ENCODE measurements at places on chromosomes 6 and 20.

- no peak for DNase-seq
Observed at GRCh38 chr6:170276369-170277057, 14.4 kb downstream of the DLL1 start.

DNA sequence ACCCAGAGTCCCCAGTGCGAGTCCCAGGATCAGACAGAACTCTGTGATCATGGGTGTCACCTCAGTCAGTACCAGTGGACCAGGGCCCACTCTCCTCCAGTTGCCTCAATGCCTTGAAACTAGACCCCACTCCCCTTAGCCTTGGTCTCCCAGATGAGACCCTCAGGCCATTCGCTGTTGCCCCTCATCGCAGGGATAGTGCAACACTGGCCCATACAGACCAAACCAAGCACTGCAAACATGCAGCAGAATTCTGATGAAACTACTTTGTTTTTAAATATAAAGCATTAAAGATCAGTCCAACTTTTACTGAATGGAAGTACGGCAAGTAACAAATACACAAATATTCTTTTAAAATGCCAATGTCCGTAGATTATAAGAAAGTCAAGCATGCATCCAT lies 101.2 kb upstream of the NT5E start:
- no peak for DNase-seq

DNA sequence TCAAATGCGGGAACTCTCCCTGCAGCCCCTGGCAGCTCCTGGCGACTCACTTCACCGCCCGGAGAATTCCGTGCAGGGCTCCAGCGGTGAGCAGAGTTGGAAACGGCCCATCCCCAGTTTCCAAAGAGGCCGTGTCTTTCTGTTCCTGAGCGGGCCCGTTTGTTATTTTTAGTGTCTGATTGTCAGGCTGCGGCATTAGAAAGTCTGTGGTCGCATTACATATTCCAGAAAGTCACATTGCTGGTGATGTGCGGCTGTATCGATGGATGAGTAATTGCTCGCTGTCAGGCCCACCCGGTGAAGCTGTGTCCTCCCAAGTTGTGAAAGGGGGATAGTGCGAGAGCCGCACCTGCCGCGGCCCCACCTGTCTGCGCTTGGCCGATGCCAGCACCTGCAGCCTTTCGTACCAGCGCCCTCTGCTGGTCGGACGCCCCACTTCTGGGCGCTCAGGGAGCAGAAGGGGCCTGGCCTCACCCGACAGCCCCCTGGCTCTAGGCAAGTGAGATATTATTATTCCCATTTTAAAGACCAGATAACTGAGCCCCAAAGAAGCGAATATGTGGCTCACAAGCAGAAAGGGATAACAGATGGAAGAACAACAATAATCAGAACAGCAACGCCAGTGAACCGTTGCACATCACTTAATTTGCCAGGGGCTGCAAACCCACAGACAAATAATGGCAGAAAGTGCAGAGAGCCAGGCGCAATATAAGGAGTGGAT lies 244.9 kb downstream of the TSHZ2 start:
- peak; percentile 74 for DNase-seq

DNA sequence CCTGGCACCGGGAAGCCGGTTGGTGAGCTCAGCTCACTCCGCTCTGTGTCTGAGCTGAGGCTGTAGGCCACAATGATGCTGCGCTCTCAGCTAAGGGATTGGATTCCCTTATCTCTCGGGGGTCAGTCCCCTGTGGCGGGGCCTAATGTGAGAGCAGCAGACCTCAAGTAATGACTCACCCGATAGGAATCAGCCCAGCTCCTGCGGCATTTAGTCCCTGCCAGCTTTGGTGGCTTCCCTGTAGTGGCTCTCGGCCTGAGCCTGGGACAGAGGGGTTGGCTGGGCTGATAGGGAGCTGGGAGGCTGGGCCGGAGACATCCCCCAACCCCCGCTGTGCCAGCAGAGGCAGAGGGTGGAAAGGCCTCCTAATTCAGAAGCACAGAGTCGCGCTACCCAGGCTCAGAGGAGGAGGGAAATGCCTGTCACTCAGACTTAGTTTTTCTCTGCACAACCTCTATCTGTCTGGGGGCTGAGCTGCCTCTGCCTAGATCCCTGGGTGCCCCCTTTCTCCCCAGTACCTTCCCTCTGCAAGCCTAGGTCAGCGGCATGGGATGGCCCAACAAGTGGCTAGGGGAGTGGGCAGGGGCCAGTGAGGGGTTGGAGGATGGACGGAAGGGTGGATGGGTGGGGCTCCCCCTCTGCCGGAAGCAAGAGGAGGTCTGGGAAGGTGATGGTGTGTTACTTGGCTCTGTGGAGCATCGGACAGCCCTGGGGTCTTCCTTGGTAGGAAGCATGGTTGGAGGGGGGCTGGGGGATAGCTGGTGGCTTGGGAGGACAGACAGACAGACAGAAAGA lies 92.2 kb downstream of the CDH22 start:
- DNase-seq: no peak

GRCh38 chr6:49401063-49401462 lies 62.0 kb downstream of the MMUT start:
- DNase-seq: no peak

- no peak for DNase-seq
Observed at GRCh38 chr20:39269493-39270217, 307.5 kb downstream of the DHX35 start.

DNA sequence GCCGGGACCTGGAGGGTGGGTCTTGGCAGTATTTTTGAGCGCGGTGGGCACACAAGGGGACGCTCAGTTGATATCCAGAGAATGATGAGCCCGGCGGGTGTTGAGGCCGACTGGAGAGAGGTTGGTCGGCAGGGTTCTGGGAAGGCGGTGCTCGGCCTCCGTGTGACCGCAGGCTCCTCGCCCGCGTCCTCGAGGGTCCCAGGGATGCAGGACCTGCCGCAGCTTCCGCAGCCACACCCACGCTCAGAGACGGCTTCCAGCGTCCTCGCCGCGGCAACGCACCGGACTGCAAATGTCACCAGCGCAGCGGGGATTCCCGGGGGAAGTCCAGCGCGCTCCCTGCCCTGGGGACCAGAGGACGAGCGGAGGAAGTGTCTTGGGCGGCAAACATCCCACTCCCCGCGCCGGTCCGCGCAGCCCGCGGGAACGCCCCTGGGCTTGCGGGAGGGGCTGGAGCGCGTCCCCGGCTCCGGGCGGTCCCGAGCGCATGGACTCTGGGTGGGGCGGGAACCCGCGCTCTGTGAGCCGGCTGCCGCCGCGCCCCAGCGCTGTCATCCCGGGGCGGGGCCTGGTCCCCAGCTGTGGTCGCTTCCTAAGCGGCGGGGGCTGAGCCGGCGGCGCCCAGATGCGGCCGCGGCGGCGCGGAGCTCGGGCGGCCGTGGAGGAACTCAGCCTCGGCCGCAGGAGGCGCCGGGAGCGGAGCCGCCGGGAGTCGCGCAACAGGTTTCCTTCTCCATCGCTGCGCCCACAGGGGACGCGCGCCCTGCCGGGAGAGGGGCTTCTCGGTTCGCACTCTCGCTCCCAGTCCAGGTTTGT lies at the start of gene STX11:
Gene STX11 (plus strand): TSS at position 624 of the 816 bp plus-strand sequence. CDS start 36,111 bp downstream, outside the sequence.
- peak; percentile 61 for DNase-seq

DNA sequence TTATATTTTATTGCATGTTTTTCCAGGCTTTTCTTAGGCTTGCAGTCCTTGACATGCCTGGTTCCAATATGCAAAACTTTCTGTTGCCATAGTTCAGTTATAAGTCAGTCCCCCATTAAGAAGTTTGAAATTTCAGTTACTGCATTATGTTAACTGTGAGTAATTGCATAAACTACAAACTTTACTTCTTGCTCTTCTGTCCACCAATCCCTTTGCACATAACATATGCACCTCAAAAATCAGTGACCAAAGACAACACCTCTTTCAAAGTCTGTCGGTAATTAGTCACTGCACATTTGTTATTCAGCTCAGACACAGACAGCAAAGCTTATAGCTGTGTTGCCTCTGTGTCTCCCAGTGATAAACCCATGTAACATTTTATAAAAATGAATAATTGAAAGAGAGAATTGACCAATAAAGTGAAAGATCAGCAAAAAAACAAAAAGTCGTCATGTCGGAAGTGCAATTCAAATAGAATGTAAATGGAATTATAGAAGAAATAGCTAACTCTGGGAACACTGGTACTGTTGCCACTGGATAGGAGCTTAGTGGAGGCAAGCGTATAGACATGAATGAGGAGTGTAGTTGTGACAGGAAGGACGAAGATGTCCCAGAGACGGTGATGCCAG lies 50.3 kb upstream of the BTBD3 start:
- no peak for DNase-seq

DNA sequence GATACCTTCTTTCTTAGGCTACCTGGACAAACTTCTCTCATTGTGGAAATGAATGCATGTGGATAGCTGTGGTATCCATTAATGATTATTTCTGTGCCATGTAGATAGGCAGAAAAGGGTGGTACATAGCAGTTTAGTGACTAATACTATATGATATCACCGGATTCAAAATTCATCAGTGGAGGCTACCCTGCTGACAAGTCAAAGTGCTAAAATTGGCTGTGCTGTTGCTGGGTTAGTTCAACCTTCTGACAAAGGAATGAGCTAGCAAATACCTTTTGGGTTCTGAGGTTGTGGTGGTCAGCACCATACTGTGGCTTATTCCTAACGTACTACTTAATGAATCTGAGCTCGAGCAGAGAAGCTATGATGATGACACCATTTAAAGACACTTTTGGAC lies 109.1 kb downstream of the TFAP2B start:
- no peak for DNase-seq

GRCh38 chr20:62118113-62119043 lies 3.9 kb upstream of the LSM14B start:
- DNase-seq: no peak

DNA sequence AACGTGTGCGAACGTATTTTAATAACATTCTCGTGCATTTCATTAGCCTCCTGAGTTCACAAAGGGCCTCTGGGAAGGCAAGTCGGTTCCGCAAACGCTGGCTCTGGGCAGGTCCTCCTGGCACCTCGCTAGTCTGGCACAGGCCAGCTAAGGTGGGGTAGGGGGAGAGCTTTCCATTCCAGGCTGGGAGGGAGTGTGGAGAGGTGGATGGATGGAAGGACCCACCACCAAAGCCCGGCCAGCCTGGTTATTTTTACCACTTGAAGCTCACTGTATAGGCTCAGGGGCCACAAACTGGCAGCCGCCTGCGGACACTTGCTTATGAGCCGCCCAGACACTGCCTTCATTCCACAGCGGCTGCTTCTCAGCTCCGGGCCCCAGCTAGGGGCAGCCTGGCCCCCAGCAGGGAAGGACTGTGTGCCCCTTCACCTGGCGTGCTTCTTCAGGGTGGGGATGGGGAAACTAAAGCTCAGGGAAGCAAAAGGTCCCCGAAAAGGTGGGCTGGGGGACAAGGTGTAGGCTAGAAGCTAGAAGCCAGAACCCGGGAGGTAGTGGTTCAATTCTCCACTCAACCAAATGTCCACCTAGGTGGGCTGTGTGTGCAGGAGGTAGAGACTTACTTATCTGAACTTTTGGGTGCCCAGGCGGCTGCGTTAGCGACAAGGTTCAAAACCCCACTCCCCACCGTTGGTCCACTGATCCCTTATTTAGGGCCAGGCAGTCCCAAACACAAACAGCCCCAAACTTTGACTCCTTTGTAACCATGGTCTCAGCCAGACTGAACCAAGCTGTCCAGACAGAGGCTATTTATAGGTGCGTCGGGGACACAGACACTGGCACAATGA lies 1.7 kb downstream of the PMEPA1 start:
- no peak for DNase-seq

DNA sequence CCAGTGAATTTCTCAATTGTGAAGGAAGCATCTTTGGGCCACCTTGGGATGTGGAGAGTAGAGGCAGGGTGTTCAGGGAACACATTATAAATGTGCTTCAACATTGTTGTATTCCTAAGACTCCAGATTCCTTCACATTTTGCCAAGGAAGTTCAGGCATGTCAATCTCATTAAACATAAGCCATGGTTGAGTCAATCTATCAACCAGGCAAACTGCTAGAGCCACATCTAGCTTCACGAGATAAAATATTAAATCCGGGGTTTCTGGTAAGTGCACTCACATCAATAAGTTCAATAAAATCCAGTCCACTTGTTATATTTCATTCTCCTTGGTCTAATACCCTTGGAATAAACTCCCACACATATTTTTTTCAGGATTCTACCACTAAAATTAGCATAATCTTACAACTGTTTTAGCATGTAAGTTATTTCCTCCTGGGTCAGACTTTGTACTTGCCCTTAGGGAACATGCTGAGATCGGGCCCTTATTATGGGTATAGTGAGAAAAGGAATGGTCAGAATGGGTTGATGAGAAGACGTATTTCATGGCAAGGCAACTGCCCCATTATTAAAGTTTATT lies 93.6 kb downstream of the ADTRP start:
- no peak for DNase-seq

Measured in activated CD4-positive, alpha-beta T cell treated with anti-CD3 and anti-CD28 coated beads for 1 hour (primary cell).